Stimulated activated CD8-positive, alpha-beta memory T cell treated with anti-CD3 and anti-CD28 coated beads, Interleukin-2, amount 100 ng/mL, for 48 hours (primary cell): ENCODE measurements at places on chromosomes 4 and X.

GRCh38 chr4:182207830-182208396, 35.3 kb upstream of the TENM3 start:
- DNase-seq = no peak

DNA sequence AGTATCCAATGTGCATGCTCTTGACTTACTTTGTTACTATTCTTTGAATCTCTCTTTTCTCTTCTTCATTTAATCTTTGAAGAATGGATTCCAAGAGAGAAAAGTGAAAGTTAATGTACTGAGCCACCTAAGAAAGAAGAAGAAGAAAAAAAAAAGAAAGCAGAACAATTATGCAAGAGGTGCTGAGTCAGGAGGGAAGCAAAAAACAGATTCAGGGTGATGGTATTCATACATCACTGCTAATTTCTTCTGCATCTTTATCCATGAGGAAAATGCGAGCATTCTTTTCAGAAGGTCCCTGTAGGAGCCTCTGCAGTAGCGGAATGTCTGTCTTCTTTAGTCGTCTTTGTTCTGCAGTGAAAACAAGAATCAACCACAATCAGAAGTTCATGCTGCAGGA, 43.9 kb downstream of the RASSF6 start:
- no peak for DNase-seq

GRCh38 chrX:40109288-40110008, 11.7 kb upstream of the BCOR start:
- DNase-seq = no peak

GRCh38 chr4:69156913-69157312, 57.6 kb downstream of the UGT2B11 start:
- DNase-seq = no peak

DNA sequence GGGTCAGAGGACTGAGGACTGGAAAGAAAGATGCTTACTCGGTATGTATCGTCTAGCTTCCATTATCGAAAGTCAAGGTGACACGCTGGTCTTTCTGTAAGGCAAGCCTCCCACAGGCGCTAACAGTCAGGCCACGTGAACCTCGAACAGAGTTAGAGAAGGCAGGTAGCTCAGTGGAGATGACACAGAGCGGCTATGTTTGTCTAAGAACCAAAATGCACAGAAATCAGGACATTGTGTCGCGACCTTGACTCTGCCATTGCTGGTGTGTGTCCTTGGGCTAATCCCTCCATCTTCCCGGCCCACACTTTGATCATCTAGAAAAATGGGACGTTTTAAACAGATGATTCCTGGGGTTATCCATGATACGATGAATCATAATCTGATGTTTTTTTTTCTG, 40.3 kb downstream of the IRF2 start:
- DNase-seq = no peak

DNA sequence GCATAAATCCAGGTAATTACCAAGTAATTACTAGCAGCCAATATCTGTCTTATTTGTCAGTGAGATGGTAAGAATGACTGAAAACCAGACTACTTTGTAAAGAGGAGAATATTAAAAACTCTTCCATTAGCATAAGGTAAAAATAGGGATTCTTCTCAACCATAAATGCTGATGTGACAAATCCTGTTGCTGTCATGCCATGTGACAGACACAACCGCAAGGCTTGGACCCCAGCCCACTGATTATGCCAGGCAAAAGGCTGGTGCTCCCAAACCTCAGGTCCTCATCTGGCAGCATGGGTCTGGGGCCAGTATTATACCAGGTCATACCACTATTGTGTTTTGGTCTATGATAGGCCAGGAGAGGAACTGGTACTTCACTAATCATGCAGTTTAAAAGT, 181.1 kb downstream of the ADAMTS3 start:
- DNase-seq = no peak

- DNase-seq = no peak
Observed at GRCh38 chr4:95540227-95540626, 8.5 kb downstream of the UNC5C start.
